ENCODE measurements at places on chromosomes 5 and 9. TPM values are rescaled to one million over a fixed set of nuclear protein-coding genes. Genes with fewer than 3 reads are reported as not detected.

DNA sequence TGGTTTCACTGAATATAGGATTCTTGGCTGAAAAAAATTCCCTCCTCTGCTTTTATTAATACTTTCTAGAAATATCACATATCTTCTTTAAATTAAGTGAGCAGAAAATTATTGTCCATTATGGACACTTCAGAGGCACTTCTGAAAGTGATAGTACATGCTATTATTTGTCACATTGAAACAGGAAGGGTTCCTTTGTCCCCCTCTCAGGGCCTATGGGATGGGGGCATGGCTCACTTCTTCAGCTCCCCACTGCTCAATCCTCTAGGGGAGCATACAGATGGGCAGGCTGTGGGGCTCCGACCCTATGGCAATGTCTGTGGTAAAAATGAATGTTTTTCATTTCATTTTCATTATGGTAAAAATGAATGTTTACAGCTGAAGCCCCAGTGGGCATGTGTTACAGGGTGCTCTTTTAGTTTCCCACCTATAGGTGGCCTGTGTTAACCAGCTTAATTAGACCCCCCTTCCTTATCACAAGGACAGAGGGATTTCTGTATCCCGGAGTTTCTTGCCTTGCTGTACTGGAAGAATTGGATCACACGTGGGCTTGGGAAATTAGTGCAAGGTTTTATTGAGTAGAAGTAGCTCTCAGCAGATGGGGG is 1225.2 kb downstream of the PTPRD start:
- no peak for DNase-seq

GRCh38 chr9:35067056-35067455 is 5.4 kb downstream of the VCP start:
- DNase-seq, result no peak

DNA sequence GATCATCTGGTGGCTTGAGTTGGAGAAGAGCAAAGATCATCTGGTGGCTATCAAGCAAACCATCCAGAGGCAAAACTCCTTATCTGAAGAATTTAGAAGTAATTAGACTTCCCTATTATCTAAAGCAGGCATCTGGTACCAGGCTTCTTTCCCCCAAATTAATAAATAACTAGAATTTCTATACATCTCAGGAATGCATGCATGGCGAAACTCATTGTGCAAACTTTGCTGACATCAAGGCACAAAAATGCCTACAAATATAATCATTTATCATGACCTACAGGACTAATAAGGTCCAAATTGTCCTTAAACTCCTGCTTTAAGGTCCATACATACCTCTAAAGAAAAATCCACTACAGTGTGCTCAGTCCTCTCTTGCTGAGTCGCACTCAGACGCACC is 6.0 kb downstream of the OR13D1 start:
- DNase-seq, result no peak

AMBP gene
- total RNA-seq, result 2.3 TPM

DNA sequence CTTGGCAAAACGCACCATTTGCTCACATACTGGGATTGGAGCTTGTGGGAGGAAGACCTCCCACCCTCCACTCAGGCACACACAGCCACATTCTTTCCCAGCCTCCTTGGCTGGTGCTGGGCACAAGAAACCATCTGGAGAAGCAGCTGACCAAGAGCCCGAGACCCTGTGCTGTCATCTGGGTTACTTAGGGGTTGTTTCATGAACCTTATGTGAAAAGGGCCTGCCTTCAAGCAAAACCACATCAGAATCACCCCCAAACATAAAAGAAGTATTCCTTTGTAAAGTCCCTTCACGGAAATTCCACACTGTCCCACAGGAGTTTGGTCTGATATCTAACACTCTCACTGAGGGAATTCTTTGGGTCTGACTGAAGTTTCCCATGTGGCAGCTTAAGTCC is 172.1 kb downstream of the NR3C1 start:
- no peak for DNase-seq

DNA sequence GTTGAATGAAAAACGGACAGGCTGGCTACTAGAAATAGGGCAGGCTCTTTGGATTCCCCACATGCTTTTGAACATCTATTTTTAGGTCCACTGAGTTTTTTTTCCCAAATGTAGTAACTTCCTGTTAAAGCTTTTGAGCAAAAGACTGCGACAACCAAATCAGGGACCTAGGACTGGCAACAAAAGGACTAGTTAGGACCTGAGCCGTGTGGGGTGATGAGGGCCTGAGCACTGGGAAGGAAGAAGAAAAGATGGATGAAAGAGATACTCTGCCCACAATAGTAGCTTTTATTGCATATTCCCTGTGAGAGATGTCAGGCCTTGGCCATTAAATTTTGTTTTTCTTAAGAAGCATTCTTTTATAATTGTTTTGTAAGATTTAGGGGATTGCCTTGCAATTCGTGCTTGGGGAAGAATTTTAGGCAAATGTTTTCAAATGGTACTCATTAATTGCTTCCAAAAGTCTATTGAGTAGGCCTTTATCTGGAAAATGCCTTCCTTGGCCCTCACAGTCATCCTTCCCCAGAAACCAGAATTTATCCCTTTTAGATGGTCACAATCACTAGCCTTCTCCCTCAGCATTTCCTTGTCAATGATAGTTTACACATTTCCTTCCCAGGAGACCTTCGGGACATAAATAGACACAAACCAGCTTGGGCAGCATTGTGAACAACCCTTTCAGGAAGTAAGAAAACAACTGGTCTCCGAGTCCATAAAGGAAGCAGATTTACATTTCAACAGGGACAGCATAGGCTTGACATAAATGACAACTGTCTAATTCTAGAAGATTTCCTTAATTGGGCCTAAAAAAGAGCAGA is 166.5 kb downstream of the RMI1 start:
- no peak for DNase-seq

DNA sequence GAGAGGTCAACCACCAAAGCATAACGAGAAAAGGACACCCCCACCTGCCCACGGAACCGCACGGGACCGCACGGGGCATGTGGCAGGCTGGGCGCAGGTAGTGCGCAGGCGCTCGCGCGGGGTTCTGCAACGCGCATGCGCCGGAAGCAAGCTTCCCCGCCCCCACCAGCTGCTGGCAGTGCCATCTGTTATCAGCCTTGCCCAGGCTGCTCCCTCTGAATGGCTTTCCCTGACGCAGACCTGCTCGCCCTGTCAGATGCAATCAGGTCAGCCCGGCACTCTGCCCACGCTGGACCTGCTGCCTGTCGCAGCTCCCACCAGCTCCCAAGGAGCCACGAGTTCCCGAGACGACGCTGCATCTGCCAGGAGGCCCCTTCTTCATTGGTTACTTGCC is 22.8 kb downstream of the PTCH1 start:
- DNase-seq, result no peak

DNA sequence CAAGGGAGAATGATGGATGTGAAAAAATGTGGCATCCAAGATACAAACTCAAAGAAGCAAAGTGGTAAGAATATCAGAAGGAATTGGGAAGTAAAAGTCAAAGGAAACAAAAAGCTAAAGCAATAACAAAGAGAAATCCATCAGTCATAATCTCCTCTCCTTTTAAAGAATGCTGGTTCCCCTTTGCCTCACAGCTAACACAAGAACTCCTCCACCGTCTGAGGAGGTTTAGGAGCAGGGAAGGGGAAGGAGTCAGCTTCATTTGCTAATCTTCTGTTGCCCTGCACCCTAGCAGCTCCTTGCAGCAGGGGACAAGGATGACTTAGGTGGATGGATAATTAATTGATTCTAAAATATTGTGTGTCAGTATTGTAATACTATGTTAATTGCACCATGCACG is 16.4 kb downstream of the CD274 start:
- no peak for DNase-seq

DNA sequence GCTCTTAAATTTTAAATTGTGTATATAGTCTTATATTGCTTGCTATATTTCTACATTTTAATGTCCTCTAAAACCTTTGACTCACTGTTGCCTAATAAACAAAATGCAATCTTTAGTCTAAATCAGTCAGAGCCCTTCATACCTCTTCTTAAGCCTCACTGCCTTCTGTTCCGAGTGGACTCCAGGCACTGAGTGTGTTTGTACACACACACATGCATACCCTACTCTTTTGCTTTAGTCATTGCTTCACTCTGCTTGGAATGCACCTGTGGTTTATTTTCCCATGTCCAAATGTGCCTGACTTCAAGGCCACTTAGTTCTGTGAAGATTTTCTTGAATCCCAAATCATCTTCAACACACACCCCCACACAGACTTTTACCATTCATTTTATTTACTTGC is 60.9 kb downstream of the SLC12A2 start:
- DNase-seq, result no peak

OR1N2 gene
- not detected for total RNA-seq

DNA sequence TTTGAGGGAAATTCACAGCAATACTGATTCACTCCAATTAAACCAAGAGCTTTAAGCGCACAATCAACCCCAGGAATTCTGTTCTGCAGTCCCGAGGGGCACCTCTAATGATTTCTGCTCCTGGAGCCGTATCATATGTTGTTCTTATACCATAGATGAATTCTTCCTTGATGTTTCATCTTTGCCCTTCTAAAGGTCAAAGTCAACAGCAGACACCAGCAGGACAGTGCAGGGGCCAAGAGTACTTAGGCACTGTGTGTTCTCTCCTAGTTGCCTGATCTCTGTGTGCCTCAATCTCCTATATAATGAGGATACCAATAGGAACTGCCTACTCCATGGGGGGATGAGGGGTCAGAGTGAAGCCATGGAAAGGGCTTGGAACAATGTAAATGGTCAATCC is 16.5 kb downstream of the EPB41L4B start:
- DNase-seq, result no peak

DNA sequence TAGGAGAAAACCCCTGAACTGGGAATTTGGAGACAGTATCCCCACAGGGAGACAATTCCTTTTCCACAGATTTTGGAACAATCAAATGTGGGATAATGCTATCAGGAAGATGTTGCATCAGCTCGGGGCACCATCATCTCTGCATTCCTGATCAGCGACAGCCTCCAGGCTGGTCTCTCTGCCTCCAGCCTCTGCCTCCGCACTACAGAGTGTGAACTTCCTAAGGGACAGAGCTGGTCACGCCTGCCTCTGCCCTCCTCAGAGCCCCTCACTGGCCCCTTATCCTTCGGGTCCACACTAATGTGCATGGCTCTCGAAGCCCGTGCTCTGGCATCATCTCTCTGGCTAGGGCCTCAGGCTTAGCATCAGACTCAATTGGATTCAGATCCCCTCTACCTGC is 8.6 kb downstream of the FOXI1 start:
- DNase-seq, result no peak

LPAR1 gene
- 10.8 TPM for total RNA-seq

GRCh38 chr5:44911501-44911900 is 102.8 kb downstream of the MRPS30 start:
- no peak for DNase-seq

CKMT2 gene
- not detected for total RNA-seq

WDR38 gene
- total RNA-seq, result not detected

IGIP gene
- 3.1 TPM for total RNA-seq

PKD2L2 gene
- not detected for total RNA-seq

- DNase-seq, result no peak
These were observed 5.6 kb upstream of the ANKRD18A start for GRCh38 chr9:38626006-38626405.

TRAF1 gene
- total RNA-seq, result 163 TPM

FBLL1 gene
- 0.13 TPM for total RNA-seq

GRCh38 chr9:20996809-20997208 is 34.6 kb downstream of the HACD4 start:
- DNase-seq, result peak; percentile 56

- DNase-seq, result peak; percentile 17
These were observed 1.2 kb upstream of the ADAMTS6 start for GRCh38 chr5:65482736-65483545.

- DNase-seq, result no peak
These were observed 197.5 kb downstream of the ARHGEF28 start for GRCh38 chr5:73823508-73823925.

DNA sequence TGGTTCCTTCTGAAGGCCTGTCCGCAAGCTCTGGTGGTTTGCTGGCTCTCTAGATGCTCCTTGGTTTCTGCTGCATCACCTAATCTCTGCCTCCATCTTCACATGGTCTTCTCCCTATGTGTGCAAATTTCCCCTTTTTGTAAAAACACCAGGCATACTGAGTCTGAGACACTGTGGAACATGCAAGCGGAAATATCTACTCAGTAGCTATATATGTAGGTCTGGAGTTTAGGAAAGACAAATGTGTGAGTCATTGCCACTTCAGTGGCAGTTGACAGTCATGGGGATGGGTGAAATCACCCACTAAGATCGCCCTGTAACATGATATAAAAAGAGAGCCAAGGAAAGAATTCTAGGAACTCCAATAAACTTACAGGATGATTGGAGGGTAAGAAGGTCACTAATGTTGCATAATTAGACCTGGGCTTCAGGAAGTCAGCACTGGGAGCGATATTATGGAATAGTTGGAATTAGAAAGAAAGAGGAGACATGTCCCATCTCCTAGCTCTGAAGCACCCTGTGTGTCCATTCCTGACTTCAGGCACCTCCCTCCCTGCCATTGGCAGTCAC is 22.7 kb upstream of the UBLCP1 start:
- DNase-seq, result no peak

SMIM32 gene
- total RNA-seq, result not detected

- DNase-seq, result no peak
These were observed 11.2 kb downstream of the UBE2QL1 start for GRCh38 chr5:6459896-6460295.

DNA sequence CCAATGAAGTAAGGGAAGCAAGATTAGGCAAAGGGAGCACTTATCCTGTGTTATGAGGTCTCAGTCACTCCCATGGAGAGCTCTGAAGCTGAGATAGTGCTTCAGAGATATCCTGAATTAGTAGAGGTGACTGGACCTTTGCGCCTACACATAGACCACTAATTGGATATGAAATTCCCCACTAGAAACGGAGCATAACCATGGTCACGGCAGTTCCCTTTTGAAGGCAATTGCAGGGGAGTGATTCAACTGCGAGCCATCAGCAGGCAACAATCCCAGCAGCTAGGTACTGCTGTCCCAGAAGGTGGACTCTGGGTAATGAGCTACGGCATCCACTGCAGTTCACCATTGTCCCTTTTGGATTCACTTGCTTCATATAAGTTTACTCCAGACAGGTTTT is 267.7 kb upstream of the RASA1 start:
- no peak for DNase-seq

ADGRD2 gene
- not detected for total RNA-seq

GKAP1 gene
- total RNA-seq, result 2.3 TPM

DNA sequence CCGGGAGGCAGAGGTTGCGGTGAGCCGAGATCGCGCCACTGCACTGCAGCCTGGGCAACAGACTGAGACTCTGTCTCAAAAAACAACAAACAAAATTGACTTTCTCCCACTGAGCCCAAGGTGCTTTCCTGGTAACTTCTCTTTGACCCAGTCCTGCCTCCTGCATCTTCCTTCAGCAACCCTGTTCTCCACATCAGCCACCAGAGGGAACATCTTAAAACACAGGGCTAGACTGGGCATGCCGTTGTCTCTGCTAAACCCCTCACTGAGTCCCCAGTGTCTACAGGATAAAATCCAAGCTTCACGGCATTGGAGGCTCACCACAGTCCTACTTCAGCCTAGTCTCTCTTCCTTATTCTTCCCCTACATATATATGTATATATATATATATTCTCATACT is 39.8 kb upstream of the KCNMB1 start:
- no peak for DNase-seq
